ENCODE measurements at places on chromosomes 6 and 20.

DNA sequence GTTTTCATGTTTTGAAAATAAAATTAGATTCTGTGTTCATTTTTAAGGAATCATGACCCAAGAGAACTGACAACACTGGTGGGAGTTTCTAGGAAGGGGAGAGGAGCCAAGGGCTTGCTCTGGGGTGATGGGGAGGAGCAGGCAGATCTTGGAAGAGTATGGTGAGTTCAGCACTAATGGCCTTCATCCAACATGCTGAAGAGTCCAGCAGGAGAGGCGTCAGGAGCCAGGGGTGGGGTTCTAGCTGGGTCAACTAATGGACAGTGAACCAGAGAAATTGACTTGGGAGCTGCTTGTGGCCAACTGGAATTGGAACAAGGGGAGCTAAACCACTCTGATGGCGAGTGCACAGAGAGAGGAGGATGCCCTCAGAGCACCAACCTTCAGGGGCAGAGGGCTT lies 107.1 kb downstream of the MRPL14 start:
- DNase-seq, result no peak

DNA sequence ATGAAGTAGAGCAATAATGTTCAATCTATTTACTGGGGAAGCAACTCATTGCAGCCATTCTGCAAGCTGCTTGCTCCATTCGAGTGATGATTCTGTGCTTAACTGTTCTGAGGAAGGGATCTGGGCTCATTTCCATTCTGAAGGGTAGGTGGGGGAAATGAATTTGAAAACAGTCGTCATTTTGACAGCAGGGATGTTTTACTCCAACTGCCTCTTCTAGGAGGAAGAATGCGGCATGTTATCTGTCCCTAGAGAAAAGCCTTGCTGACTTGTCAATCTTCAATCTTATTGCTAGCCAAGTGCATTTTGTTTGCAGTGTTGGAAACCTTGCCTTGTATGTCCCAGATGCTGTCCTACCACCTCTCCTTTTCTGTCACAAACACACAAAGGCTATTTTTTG lies 105.9 kb downstream of the PRDM13 start:
- DNase-seq, result no peak

- DNase-seq, result no peak
Measured at GRCh38 chr6:143276436-143276835, 174.1 kb downstream of the ADAT2 start.

DNA sequence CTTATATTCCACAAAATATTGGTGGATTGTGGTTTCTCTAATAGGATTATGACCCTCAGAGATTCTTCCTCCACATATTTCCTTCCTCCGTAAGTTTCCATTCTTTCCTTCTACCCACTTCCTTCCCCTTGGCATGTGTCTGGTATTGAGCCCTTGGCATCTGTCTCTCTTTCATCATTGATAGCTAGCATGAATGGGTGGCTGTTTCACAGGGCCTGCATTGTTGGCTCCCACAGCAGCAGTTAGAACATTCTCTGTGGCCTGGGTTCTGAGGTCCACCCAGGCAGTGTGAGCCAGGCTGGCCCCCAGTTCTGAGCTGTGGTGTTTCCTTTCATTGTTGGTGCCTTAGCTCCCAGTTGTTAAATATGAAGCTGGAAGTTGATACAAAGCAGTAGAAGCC lies 125.3 kb downstream of the ANKS1A start:
- DNase-seq, result no peak

DNA sequence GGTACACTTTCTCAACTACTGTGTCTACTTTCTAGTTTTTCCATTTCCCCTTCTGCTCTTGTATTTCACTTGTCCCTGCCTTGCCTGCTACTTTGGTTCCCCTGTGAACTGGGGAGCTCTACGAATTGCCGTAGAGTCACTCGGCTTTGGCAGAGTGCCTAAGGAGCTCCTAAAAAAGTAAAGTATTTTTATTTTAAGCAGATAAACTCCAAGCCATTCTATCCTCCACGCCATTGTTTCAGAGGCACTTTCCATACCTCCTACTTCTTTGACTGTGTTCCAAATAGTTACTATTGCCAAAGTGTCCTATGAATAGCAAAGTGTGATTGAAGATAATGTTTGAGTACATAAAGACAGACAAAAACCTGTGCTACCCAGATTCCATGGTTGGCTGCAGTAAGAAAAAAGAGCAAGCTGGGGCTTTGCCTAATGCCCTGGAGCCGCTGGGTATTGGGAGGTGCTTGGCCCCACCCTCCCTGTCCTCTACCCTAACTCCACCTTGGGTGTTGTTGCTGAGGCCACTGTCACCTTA lies 5.1 kb upstream of the MBOAT1 start:
- no peak for DNase-seq

GRCh38 chr6:113208726-113209125 lies 648.4 kb upstream of the MARCKS start:
- no peak for DNase-seq

GRCh38 chr6:152973916-152974315 lies 8.9 kb downstream of the FBXO5 start:
- DNase-seq, result no peak

- no peak for DNase-seq
Measured at GRCh38 chr6:12613811-12614210, 102.8 kb upstream of the PHACTR1 start.

DNA sequence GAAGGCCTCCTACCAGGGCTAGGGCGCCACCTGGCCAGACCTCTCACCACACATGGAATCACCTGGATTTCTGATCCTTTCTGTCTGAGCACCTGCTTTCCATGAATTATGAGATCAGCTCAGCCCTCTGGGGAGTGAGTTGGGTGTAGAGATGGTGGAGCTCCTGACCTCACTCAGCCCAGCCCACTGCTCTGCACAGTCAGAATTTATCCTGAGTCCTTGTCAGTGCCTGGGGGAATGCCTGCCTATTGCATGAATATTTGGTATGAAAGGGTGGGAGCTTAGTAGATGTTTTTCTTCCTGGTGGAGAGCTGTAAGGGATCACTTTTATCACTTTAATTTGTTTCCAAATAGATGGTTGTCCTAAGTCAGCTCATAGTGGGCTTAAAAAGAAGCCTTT lies 47.5 kb downstream of the DTD1 start:
- DNase-seq, result no peak

DNA sequence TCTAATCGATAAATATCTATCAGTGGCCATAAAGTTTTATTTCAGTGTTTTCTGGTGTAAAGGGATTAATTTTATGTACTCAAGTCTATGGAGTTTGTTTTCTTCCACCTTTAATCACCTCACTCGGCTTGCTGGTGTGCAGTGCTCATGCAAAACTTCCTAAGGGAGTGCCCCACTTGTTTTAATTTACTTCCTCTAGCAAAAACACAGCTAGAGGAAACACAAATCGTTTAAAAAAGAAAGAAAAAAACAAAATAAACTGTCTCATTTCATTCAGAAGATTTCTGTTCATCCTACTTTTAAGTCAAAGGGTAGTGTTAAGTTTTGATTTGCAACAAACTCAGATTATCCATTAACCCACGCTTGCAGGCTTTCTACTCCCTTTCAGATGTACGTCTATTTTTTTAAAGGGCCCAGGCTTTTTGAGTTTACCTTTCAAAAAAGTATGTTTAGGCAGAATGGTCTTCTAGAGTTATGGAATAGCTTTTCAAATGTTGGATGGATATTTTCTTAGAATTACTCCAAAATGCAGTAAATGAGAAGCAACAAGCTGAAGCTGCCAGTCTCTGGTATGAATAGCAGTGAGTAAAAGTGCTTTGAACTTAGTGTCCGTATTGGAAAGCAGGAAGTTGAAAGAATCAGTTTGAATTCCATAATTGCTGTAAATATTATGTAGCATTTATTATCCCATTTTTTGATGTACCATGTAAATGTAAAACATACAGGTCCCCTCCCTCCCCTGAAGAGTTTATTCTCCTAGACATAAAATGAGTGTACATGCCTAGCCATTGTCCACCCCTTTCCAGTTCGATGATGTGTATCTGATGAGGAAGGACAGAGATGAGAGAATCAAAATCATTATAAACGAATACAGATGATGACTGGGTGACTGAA lies 113.3 kb downstream of the SLC16A10 start:
- DNase-seq, result no peak

DNA sequence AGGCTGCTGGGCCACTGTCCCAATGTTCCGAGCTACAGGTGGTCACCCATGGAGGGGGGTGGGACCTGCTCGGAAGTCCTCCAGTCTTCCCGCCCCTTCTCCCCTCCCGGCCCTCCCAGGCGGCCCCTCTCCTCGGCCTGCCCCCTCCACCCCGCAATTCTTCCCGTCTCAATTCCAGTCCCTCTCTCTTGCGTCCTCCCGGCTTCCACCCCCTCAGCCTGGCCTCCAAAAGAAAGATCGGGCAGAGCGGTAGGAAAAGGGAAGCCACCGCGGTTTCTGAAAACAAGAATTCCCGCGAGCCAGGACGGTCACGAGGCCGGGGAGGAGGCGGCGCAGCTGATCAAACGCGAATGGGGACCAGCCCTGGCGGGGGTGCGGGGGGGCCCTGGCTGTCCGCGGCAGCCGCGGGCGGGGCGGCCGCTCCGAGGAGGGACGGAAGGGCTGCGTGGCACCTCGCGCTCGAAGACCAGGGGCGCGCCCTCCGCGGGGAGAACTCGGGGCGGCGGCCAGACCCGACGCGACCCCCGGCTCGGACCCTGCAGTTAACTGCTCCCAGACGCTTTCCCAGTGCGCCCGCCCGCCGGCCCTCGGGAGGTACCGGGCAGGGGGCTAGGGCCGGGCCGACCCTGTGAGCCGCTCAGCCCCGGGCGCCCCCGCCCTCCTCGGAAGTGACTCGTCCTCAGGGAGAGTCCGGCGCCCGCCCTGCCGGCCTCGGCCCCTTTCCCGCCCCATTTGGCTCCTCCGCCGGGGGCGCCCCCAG lies 1.0 kb downstream of the PXDC1 start:
- DNase-seq, result no peak

DNA sequence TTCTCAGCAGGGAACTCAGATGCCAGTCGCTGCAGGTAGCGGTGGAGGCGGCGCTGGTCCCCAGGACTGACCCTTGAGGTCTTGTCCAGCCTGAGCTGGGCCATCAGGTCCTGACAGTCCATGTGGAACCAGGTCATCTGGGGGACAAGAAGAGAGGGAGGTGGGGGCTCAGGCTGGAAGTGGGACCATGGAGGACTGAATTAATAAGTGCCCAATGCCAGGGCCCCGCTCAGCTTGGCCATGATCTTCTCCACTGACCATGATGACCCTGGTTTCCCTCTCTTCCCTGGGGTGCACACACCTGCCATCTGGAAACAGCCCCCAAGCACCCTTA lies 47.0 kb downstream of the KIAA1755 start:
- DNase-seq, result no peak

DNA sequence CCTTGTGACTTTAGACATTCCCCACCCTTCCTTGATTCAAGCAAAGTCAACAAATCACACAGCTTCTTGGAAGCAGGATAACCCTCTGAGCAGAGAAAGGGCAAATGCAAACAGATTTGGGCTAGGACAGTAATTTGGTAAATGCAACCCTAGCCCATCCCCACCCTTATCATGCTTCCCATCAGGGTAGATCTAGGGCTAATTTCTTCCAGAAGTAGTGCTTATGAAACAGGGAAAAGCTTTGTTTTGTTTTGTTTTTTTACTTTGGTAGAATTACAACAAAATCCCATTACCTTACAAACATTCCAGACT lies 525.1 kb upstream of the NOX3 start:
- no peak for DNase-seq

- DNase-seq, result no peak
Measured at GRCh38 chr20:44961011-44961869, 1.0 kb upstream of the TOMM34 start.

DNA sequence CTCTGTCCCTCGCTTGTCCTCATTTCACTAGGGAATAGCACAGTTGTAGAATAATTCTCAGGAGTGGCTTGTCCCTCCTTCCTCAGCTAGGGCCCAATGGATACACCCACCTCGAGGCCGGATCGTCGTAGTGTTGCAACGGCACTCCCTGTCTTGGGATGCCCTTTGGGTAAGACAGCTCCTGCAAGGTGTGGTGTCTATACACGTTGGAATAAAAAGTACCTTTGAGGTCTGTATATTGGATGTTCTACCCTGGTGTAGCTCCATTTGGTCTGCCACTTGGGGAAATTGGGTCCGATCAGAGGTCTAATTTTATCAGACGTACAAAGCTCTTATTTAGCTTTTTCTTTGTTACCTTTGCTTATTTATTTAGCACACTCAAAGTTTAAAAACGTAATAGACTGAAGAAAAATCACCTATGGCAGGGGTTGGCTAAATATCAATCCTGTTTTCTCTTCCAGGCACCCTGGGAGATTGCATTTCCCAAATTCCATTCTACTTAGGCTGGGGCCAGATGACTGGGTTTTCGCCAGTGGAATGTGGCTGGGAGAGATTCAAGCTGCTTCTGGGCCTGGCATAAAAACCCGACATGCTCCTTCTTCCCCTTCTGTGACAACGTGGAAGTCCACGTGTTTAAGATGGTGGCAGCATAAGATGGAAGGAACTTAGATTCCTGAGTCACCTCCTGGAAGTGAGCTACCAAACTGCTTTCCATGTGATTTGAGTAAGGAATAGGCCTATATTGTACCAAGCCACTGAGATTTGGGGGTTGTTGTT lies 82.3 kb upstream of the CD83 start:
- DNase-seq, result no peak

GRCh38 chr6:29967379-29968010 lies 25.2 kb downstream of the HLA-A start:
- peak; percentile 53 for DNase-seq

DNA sequence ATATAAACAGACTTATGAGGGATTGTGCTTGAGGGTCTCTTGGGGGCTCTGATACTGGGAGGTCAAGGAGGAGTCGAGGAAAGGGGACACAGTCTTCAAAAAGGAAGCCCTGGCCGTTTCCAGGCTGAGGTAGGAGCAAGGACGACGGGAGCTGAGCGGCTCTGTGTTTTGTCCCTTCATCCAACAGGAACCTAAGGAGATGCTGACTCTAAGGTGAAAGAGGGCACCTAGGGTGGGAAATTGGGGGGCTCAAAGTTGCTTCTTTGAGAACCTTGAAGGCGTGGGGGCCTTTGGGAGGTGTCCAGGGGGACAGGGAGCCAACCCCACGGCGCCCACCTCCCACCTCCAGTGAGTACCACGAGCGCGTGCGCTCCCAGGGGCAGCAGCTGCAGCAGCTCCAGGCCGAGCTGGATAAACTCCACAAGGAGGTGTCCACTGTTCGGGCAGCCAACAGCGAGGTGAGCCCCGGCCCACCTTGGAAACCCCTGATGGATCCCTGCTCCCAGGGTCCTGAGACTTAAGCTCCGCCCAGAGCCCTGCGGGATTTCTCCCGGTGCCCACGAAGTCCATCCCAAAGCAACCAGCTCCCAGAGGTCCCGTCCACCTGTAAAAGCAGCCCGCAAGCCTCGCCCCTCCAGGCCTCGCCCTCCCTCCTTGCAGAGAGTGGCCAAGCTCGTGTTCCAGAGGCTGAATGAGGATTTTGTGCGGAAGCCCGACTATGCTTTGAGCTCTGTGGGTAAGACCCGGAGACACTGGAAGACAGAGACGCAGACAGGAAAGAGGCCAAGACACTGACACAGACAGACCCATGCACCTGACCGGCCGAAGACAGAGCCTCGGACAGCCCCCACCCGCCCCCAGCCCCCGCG lies 2.9 kb downstream of the SPAG4 start:
- no peak for DNase-seq

GRCh38 chr6:17442196-17442595 lies 48.8 kb downstream of the CAP2 start:
- DNase-seq, result no peak

DNA sequence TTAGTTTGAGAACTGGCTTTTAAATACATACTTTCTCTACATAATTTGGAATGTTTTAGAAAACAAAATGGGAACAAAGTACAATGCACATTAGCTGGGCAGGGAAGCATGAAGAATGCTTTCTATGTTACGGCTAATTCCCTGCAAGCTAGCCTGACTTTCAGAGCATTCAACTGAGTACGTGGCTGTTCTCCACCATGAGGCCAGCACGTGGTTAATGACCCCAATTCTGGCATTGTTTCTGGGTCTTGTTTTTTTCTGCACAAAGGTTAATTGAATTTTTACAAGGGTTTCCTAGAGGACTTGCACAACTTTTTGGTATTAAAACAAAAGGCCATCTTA lies 208.6 kb upstream of the AGPAT4 start:
- no peak for DNase-seq
